ENCODE measurements at places on chromosomes 4 and X. TPM values are rescaled to one million over a fixed set of nuclear protein-coding genes. Genes with fewer than 3 reads are reported as not detected.

The SLC26A1 gene
- total RNA-seq: 0.54 TPM

The ADRA2C gene
- total RNA-seq: 4.8 TPM

The ODAPH gene
- not detected for total RNA-seq

DNA sequence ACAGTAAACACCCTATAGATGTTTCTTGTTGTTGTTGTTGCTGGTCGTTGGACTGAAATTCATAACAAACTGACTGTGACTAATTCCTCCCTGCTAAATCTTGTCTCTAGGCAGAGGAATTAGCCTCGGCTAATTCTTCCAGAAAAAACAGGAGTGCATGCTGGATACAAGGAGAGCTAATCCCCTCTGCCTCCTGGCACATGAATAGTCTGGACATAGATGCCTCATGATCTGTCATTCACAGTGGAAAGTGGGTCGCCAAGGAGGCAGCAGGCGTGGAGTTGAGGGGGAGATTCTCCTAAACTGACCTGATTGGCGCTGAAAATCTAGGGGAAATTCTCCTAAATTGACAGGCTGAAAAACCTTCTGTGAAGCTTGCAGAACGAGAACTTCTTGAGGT, 220.1 kb downstream of the DCTD start:
- DNase-seq: no peak

The PAGE5 gene
- not detected for total RNA-seq

The RAB40A gene
- total RNA-seq: 0.47 TPM

DNA sequence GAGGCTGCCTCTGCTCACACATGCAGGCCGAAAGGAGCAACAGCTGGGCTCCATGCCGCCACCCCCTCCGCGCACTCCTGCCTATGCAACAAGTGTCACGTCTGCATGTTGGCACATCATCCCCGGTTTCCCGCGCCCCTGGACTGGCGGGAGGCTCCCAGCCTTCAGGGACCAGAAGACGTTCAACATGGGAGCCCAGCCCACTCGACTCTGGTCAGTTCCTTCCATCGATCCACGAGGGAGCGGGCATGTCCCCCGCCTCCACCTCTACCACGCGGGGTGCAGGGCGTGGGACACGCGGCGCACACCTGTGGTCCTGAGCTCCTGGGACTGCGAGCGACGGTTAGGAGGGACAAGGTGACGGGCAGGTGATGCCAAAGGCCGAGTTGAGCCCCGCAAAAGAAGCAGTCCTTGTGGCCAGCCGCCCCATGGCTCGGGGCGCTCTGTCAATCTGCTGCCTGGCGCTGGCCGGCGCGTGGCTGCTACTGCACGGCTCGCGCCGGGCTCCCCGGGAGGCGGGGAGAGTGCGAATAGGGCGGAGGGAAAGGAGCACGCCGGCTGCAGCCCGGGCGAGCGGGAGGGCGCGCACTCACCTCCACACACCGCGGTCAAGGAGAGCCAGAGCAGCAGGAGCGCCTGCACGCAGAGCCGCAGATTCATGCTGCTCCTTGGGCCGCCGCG, 645 bp downstream of the APLN start:
- no peak for DNase-seq

DNA sequence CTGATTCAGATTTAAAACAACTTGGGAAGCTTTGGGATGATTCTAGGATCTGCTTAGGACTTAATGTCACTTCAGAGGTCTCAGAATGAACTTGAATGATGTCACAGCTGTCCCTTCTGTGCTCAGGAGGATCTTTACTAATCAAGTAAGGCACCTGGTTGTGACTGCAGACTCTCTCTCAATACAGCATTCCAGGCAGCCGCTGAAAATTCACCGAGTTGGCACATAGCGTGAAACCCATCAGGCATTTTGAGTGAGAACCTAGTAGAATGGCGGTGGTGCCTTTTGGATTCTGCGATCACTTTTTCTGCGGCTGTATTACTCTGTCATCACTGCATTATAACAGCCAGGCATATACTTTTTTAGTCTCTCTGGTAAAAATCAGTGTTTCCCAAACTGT, 16.5 kb downstream of the SNX25 start:
- DNase-seq: no peak

- DNase-seq: no peak
Measured at GRCh38 chr4:154908168-154908567, 127.1 kb downstream of the RBM46 start.

DNA sequence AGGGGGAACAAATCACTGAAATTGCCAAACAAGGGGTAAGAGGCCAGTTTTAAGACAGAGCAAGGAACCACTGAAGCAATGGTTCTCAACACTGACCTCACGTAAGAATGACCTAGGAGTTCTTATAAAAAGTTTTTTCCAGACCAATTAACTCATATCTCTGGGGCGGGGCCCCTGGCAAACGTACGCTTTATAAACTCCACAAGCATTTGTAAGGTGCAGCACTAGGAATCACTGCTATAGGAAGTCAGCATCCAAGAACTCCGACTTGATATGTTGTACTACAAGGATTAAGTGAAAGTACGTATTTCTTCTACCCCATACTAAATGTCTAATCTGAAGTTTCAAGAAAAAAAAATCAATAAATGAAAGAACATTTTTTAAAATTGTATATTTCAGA, 269.9 kb downstream of the RCHY1 start:
- DNase-seq: no peak

DNA sequence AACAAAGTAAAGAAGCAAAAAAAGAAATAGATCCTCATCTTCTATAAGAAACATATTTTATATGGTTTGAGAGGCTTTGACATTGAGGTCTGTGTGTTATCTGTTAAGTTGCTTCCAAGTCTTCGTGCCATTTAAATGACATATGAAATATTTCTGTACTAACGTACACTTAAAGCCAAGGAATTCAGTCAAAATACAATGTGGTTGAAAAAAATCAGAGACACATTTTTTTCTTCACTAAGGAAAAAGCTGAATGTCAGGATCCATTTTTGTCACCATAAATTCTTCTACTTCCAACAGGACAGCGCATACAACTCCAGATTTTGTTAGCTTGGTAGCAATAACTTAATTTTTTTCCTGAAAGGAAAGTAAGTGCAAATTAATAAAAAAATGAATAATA, 168.5 kb downstream of the FAT4 start:
- no peak for DNase-seq

DNA sequence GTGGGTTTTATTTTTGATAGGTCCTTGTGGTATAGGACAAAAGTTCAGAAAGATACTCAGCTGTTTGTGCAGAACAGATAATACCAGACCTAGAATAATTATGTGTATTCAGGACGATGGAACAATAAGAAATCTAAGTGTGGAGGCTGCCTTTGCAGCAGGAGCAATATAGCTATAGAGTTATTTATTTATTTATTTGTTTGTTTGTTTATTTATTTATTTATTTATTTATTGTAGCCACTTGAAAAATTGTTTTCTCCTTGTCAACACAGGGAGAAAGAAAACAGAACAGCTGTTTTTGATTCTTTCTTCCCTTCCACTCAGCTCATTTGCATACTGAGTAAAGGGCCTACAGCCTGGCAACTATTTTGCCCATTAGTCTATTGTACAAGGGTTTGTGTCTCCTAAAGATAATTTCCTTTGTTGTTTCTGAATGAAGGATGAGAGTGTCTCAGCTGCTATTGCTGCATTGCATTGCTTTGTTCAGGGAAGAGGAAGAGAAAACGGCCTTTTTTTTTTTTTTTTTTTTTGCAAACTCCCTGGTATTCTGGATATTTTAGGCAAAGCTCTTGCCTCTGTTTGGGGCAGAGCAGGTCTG, 56.0 kb upstream of the ESX1 start:
- no peak for DNase-seq

DNA sequence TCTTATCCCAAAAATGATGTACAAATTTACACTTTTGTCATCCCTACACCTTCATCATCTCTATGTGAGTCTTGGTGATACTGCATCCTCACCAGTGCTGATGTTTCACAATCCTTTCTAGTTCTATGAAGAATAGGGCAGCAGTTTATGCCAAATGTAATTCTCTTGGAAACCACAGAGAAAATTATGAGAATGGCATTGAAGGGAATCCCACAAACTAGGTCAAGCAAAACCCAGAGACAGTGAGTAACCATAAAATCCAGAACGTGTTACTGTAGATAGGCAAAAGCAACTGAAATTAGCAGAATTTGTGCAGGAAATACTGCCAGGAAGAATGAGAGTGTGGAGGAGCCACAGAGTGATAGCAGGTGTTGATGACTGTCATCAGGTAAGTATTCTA, 24.5 kb downstream of the IL15 start:
- no peak for DNase-seq

The XAGE1A gene
- not detected for total RNA-seq

DNA sequence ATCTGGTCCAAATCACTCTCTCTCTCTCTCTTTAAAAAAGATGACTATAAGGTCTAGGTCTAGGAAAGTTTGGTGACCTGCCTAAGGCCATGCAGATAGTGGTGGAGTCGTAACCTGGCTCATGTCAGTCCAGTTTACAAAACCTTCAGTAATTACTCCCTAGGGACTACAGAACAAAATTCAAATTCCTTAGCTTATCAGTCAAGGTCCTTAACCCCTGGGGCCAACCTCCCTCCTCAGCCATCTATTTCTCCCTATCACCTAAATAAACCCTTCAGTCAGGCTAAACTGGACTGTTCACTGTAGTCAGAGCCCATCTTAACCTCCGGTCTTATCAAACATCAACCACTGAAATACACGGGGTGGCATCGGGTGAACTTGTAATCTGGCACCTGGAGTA, 68.9 kb downstream of the MAP3K15 start:
- DNase-seq: no peak

DNA sequence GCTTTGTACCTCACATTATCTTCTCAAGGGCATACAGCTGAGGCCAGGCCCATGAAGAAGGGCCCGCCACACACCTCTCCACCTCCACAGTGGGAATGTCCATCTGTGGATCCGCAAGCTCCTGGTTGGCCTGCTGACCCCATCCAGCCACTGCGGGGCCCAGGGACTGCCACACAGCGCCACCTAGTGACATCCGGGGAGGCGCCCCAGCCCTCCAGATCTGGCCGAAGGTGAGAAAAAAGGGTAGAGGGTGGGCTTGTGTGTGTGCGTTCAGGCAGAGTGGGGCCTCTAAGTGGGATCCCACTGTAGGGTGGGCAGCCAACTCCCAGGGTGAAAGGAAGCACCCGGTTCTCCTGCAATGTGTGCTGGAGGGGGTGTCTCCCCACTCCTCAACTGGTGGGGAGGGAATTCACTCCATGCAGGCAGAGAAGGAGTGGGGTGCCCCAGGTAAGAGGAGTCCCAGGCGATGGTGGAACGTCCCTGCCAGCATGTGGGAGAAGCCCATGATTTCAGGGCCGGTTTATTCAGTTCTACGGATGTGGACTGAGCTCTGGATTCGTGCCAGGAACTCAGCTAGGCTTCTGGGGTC, 117.3 kb downstream of the ENPP6 start:
- peak; percentile 83 for DNase-seq

The NSUN7 gene
- 0.25 TPM for total RNA-seq

The PNMA3 gene
- total RNA-seq: 7.8 TPM

- DNase-seq: no peak
Measured at GRCh38 chr4:124945422-124945821, 232.9 kb upstream of the ANKRD50 start.

GRCh38 chr4:119550857-119551532, 77.6 kb downstream of the PDE5A start:
- peak; percentile 18 for DNase-seq

DNA sequence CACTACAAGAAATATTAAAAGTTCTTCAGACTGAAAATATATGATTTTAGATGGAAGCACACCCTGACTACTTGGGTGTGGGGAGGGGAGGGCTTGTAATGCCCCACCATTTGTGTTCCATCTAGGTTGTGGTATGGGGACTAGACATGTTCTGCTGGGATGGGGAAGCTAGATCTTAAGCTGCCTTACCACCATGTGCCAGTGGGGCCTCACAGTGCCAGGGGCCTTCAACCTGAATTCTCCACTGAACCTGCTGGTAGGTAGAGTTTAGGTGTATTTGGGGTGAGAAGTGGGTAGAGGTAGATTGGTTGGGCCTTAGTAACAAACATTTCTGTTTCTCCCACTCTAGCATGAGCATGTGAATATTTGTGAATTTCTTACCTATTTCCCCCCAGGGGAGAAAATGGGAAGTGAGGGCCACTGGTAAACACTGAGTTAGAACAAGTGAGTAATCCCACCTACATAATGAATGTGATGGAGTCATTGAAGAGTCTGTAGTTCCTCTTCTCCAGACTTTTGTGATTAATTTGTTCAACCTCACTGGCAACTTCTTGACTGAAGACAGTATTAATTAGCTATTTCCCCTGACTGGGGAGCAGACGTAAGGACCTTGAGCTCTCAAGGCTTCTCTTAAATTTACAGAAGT, 44.0 kb downstream of the BRCC3 start:
- DNase-seq: no peak

The TSPAN7 gene
- total RNA-seq: 54.0 TPM

DNA sequence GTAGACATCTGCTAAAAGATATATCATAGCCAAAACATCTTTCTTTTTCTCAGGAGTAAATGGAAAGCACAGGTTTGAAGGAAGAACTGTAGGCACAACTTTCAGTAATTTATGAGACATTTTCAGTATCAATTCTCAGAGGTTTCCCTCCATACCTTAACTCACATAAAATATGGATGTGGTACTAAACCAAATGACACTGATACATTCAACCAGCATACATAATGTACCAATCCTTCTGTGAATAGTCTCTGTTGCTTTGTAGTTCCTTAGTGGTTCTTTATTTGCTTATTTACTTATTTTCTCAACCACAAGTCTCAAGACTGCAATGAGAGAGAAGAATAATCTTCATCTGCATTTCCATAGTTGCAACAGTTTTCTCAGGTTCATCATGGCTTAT, 96.1 kb downstream of the ARHGAP24 start:
- no peak for DNase-seq

DNA sequence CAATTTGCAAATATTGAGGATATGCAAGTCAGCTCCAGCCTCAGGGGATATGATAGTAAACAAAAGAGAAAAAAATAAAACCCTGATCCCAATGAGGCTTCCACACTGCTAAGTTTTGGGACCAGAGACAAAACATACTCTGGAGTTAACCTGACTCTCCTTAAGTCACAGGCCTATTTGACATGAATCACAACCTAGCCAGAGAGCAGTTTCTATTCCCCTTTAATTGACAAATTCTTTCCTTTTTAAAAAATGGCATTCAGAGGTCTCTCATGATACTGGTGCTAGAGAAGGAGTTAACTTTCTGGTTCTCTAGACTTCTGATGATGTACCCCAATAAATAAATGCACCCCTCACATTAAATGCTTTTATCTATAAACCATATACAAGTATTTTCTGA, 8.8 kb downstream of the ACSL1 start:
- DNase-seq: no peak

- no peak for DNase-seq
Measured at GRCh38 chr4:160372390-160372789, 1269.5 kb downstream of the RAPGEF2 start.

DNA sequence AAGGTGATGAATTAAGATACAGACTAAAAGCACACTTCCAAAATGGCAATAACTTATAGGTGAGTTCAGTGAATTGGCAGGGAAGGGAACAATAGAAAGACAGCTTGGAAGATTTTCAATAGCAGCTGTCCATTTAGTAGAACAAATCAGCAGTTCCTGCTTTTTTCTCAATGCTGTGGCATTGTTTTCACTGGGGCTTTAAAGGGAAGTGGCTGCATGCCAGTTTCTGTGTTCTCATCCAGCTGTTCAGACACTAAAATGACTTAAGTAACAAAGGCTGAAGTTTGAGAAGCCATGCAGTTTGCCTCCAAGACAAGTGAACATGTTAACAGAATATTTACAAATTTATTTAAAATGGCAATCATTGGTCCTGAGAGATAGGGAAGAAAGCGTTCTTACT, 291.9 kb downstream of the FAM47A start:
- no peak for DNase-seq

The CENPVL2 gene
- total RNA-seq: not detected

Measured in glutamatergic neuron (in vitro differentiated cells).